ENCODE measurements at places on chromosomes 6 and 20.

GRCh38 chr6:16854986-16855385 is 93.7 kb upstream of the ATXN1 start:
- DNase-seq: no peak

GRCh38 chr6:131255911-131256310 is 120.6 kb downstream of the AKAP7 start:
- no peak for DNase-seq

DNA sequence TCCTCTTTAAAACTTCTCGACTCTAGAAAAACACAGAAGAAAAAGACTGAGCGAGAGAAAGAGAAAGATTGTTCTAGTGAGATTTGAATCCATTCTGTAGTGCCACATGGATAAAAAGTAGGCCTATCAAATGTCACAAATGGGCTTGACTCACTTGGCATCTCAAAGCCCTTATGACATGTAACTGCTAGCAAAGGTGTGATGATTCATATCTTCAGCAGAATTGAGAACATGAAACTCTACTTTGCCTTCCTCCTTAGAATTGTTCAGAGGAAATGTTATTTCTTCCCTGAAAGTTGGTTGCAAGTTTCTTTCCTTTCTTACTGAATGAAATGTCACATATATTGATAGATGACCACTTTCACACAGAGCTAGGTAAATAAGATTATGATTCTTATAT is 40.4 kb upstream of the DUSP22 start:
- DNase-seq: no peak

DNA sequence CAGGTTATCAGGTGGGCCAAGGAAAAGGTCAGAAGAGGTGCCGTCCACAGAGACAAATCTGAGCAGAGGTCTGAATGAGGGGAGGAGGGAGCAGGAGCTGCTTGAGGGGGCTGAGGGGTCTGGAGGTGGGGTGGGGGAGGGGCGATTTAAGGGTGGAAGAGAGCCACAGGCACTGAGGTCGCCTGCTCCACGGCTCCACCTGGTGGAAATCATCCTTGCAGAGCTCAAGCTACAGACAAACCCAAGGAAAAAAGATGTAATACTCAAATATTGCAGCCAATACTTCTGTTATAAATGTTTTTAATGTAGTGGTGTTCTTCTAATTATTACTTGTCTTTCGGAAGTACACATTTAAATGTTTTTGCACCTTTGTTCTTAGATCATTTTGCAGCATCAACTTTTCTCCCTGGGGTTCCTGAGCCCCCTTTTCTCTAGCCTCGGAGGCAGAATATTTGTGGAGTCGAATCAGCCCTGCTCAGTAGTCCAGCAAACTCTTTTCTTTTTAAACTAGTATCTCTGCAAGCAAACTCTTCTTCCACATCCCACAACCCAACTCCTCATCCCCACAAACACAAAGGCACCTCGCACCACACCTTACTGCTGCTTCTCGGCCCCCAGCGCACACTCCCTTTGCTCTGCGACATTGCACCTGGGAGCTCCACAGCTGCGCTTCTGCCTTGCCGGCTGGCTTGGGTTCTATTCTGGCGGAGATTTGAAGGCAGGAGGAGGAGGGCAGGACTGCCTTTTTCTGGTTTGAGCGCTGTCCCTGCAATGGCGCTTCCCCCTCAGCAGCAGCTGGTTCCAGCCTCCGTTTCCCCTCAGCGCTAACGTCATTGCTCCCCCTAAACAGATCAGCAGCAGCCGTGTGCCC is 51.0 kb upstream of the TFAP2A start:
- DNase-seq: peak; percentile 54

DNA sequence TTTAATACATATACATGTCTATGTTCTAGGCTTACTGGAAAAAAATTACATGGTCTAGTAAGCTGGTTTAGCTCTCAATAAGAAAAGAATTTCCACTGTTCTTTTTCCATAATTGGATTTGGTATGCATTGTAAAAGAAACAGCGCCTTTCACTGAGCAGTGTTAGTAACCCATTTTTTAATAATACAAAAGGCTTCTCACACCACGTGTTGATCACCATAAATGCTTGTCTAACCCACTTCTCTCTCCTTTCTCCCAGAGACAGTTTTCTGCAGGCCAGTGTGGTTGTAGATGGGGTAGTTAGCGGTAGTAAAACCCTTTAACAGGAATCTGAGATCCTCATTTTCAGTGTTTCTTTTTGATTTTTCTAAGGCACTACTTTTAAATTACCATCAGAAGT is 348.7 kb upstream of the MANEA start:
- no peak for DNase-seq

DNA sequence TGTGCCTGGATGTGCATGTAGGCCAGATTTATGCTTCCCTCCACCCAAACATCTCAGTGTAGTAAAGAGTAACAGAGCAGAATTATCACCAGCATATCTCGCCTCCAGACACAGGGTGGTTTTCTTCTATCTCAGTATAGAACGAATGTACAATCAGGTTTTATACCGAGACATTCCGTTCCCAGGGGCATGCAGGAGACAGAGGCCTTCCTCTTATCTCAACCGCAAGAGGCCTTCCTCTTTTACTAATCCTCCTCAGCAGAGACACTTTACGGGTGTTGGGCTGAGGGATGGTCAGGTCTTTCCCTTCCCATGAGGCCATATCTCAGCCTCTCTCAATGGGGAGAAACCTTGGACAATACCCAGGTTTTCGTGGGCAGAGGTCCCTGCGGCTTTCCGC is 36.4 kb upstream of the MC3R start:
- DNase-seq: peak; percentile 56

DNA sequence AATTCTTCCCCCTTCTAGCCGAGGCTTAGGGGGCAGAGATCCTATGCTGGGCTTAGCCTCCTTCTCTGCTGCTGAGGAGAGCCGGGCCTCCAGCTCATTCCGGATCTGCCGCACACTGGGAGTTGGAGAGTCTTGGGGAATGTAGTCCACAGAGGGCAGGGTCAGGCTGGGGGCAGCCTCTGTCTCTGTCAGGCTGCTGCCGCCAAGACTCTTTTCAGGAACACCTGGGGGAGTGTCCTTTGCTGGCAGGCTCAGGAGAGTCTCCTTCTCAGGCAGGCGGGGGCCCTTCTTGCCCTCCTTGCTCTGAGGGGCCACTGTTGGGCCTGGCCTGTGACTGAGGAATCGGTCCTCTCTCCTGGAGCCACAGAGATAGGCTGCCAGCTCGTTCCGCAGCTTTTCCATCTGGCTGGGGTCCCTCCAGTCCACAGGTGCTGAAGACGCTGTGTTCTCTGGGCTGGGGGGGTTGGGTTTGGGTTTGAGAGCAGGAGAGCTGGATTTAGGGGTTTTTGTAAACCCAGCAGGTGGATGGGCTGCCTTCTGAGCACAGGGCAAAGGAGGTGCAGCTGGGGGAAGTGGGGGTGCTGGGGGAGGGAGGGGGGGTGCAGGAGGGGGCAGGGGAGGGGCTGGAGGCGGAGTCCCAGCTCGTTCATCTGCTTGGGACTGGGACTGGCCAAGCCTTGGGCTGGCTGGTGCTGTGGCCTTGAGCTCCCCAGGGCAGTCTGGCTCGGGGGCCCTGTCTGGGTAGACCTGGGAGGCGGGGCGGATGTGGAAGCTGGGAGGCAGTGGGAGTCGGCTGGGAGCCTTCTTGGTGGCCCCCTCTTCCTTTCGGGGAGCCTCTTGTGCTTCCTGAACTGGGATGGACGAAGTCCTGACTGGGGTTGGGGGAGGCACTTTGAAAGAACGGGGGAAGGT is 36.1 kb downstream of the C6orf132 start:
- no peak for DNase-seq

- peak; percentile 7 for DNase-seq
These were observed 521 bp downstream of the CDK5RAP1 start for GRCh38 chr20:33400812-33401183.

GRCh38 chr6:142698751-142699150 is 246.2 kb downstream of the HIVEP2 start:
- DNase-seq: peak; percentile 19

GRCh38 chr6:108888052-108888451 is 39.8 kb downstream of the ARMC2 start:
- no peak for DNase-seq

- DNase-seq: no peak
These were observed 171.6 kb downstream of the ARID1B start for GRCh38 chr6:156948807-156949206.

DNA sequence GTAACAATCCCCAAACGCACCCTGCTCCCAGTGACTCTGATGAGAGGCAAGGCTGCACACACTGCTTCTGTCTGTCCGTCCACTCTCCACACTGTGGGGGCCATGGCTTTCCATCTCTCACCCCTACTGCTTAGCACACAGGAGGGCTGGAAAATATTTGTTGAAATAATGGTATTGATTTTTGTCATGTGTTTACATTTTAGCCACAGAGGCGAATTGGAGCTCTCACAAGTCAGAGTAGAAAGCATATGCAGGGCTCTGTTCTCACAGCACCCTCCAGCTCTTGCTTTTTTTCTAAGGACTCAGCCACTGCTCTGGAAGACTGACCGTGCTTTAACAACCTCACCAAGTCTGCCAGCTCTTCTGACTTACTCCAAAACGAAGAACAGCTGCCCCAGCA is 273.8 kb downstream of the GMDS start:
- no peak for DNase-seq

DNA sequence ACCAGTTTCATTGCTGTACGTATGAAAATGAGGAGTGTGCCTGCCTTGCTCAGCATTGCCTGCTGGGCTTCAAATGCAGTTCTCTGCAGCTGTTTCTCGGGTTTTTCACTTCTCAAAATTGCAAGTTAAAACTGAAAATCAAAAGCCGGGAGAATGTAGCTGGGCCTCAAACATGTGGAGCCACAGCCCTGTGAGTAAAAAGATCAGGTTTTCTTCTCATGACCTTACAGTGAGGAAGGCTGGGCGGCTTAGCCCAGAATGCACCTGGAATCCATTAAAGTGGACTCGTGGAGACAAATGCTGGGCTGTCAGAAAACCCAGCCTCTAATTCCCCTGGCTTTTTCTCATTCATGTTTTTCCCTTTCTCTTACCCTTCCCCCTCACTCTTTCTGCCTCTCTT is 34.4 kb downstream of the DSE start:
- no peak for DNase-seq

DNA sequence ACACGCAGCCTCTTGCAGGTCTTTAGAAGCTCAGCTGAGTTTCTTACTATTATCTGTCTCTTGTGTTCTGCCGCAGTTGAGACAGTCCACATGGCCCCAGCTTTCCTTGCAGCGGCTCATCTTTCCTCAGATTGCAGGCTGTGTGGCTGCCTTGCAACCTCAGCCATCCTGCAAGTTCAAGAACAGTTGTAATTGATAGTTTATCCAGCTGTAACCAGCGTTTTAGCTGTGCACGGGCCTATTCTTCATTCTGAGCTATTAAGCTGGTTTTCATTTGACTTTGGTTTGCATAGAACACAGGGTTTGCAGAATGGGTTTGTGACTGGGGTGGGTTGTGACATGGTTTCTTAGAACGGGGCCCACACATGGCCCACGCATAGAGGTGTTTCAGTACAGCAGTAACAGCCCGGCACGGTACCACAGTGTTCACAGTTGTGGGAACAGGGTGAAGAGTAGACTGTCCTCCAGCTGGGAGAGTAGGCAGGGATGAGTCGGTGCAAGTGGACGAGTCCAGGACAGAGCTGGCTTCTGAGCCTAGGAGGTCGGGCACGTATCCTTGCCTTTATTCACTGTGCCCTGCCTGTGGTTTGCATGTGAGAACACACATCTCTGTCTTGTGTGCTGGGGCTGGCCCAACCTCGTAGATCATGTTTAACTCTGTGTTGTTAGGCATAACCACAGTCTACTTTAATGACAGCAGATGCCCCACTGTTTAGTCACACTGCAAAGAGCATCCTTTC is 89.2 kb downstream of the RPP40 start:
- DNase-seq: no peak

DNA sequence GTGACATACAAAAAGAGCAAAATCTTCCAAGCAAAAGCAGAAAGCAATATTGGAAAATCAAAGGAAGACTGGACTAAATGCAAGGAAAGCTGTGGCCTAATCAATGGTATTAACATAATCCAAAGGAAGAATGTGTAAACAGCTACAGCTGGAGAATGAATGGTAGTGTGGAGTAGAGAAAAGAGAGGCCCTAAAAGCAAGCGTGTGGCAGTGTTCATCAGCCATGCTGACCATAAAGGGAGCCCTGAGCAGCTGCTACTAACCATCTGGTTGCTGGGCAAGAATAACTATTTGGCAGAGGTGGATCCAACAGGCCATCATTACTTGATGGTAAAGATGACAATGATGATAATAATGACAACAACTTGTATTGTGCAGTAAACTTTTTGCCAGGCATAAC is 148.5 kb upstream of the BEND6 start:
- no peak for DNase-seq

GRCh38 chr6:90296341-90297114 is at the start of gene BACH2:
Gene BACH2, minus strand, starts transcription at chr6:90296843. Its CDS starts 287,999 bp downstream, at chr6:90008844.
- peak; percentile 73 for DNase-seq

GRCh38 chr20:51766994-51767866 is 960 bp downstream of the ATP9A start:
- DNase-seq: no peak

DNA sequence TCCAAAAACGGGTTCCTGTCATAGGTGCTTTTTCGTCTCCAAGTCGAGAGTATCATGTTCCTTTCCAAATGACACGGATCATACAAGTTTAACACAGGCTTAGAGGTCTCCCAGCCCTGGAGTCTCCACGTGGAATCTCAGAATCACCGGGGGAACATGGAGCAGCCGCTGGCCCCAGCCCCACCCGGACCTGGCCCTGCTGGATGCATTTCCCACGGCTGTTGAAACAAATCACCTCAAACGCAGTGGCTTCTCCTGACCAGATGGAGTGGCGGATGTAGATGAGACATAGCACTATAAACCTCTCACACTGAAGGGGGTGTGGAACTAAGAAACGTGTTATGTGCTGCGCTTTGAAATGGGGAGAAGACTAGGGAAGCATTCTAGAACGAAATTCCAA is 70.0 kb upstream of the FRMD1 start:
- DNase-seq: no peak

- DNase-seq: no peak
These were observed 45.4 kb downstream of the MYB start for GRCh38 chr6:135226537-135226936.

DNA sequence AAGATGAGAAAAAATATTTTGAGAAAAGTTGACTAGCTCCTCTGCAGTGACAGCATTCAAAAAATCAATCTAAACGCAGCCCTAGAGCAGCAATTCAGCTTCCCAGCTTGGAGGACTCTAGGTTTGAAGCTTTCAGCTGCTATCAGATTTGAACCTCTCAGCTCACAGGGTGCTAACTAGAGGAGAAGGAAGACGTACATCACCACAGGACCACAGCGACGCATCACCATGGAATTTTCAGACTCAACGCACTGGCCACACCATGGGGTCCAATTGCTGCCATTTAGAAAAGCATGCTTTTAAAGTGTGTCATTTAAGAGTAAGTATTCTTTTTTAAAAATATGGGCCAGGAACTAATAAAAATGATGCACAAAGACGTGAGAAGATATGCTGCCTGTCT is 45.0 kb upstream of the FUCA2 start:
- DNase-seq: no peak

Data from Kasumi-1 (cell line).